CD14-positive monocyte (primary cell): ENCODE measurements at places on chromosomes 5 and 9. TPM values are rescaled to one million over a fixed set of nuclear protein-coding genes. Genes with fewer than 3 reads are reported as not detected.

- H3K36me3 ChIP-seq = no peaks in the 10 kb centered on the region
- H3K27ac ChIP-seq = no peak overlapping the region
- H3K4me3 ChIP-seq = no peak overlapping the region
- H3K4me1 ChIP-seq = peaks cover 13% of the 10 kb centered on the region
These were observed 29.6 kb downstream of the PTTG1 start for GRCh38 chr5:160451281-160451680.

DNA sequence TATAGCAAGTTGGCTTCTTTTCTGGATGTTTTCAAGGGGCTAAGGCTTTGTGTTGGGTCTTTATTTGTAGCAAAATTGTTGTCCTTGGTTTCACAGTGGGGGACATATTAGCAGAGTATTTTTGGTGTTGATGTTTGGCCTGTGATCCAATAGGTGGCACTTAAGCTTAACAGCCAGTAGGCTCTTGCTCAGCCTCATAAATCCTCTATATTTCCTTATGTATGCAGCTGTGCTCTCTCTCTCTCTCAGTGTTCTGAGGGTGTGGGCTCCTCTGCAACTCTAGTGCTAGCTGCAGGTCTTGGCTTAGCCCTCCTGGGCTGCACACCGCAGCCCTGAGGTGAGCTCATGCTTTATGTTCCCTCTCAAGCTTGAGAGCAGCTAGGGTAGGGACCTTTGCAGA is 195.0 kb upstream of the GHR start:
- no peak overlapping the region for H3K27ac ChIP-seq
- H3K27me3 ChIP-seq = no peaks in the 10 kb centered on the region
- DNase-seq = no peak
- no peaks in the 10 kb centered on the region for H3K4me1 ChIP-seq

GRCh38 chr9:27933210-27934025 is 360.1 kb upstream of the C9orf72 start:
- no peaks in the 10 kb centered on the region for H3K36me3 ChIP-seq
- no peaks in the 10 kb centered on the region for H3K4me1 ChIP-seq
- H3K27me3 ChIP-seq = no peaks in the 10 kb centered on the region
- no peak overlapping the region for H3K4me3 ChIP-seq

DNA sequence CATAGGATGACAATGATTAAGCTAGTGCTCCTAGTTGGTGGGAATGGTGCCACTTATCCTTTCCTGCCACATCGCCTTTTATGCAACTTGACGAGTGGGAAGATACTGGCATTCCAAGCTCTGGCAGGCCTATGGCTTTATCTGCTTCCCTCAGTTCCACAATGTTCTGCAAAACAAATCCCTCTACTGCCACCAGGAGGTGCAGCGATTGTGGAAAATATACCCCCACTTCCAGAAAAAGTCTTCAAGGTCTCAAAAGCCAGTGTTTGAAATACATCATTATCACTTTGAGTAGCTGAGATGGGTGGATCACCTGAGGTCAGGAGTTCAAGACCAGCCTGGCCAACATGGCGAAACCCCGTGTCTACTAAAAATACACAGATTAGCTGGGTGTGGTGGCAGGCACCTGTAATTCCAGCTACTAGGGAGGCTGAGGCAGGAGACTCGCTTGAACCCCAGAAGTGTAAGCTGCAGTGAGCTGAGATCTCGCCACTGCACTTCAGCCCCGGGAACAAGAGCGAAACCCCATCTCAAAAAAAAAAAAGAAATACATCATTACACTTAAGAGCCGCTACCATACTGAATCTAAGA is 3.4 kb downstream of the CLINT1 start:
- no peak overlapping the region for H3K4me3 ChIP-seq
- H3K27ac ChIP-seq = no peak overlapping the region
- H3K27me3 ChIP-seq = no peaks in the 10 kb centered on the region
- no peaks in the 10 kb centered on the region for H3K36me3 ChIP-seq
- peaks cover 43% of the 10 kb centered on the region for H3K4me1 ChIP-seq
- DNase-seq = peak; percentile 49

The OR13C8 gene
- polyA plus RNA-seq = not detected

The NR2F1 gene
- polyA plus RNA-seq = not detected

The PROB1 gene
- 0.05 and 0.10 TPM in 2 replicates for polyA plus RNA-seq
